ENCODE measurements at places on chromosomes 4 and X. TPM values are rescaled to one million over a fixed set of nuclear protein-coding genes. Genes with fewer than 3 reads are reported as not detected.

The ODAM gene
- not detected for total RNA-seq

The OPRPN gene
- total RNA-seq = not detected

The TBX22 gene
- not detected for total RNA-seq

- no peak for DNase-seq
These were observed 41.8 kb upstream of the NEIL3 start for GRCh38 chr4:177267911-177268310.

- DNase-seq = no peak
These were observed 154.3 kb upstream of the DCAF8L1 start for GRCh38 chrX:28135378-28136047.

GRCh38 chr4:152680988-152681603 is 1.3 kb upstream of the TMEM154 start:
- no peak for DNase-seq

DNA sequence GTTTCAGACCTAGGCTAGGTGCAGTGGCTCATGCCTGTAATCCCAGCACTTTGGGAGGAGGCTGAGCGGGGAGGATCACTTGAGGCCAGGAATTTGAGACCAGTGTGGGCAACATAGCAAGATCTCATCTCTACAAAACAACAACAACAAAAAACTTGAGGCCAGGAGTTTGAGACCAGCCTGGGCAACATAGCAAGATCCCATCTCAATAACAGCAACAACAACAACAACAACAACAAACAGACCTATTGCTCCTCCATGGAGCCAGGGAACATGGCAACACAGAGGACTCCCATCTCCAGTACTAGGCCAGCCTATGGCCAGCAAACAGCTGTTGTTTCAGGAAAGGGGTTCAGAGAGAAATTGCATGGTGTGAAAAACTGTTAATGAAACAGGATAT is 43.4 kb downstream of the SLC16A2 start:
- DNase-seq = no peak
